ENCODE measurements at places on chromosomes 5 and 9.

- no peak for DNase-seq
Measured at GRCh38 chr9:135296735-135297455, 182.7 kb upstream of the PPP1R26 start.

DNA sequence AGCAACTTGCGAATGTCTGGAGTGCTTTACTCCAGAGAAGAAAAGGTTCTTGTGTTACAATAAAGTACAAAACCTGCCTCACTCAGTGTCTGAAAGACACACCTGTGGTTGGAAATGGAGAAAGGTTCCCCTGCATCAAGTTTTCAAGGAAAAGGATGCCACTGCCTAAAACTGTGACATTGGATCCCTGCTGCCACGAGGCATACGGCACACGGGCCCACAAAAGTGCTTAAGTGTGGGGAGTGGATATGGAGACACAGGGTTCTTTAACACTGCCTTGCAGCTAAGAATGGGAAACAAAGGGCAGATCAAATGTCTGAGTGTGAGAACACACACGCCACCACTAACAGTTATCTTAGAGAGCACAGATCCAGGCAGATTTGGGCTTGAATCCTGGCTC lies 75.0 kb downstream of the NIPSNAP3B start:
- no peak for DNase-seq

GRCh38 chr5:32233220-32233695 lies 59.1 kb upstream of the GOLPH3 start:
- no peak for DNase-seq

DNA sequence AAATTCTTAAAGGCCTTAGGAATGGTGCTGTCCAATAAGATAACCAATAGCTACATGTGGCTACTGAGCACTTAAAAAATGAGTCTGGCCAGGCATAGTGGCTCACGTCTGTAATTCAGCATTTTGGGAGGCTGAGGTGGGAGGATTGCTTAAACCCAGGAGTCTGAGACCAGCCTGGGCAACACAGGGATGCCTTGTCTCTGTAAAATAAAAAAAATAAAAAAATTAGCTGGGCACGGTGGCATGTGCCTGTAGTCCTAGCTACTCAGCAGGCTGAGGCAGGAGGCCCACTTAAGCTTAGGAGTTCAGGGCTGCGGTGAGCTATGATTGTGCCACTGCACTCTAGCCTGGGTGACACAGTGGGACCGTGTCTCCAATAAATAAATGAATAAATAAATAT lies 1.3 kb upstream of the SLC22A5 start:
- no peak for DNase-seq

GRCh38 chr5:40572937-40573336 lies 106.8 kb upstream of the PTGER4 start:
- peak; percentile 57 for DNase-seq

- no peak for DNase-seq
Measured at GRCh38 chr5:33984671-33985124, at the start of gene SLC45A2. SLC45A2 (minus strand) TSS chr5:33984693; CDS start chr5:33984583, 110 bp downstream.

GRCh38 chr5:52881468-52881867 lies 93.8 kb downstream of the ITGA1 start:
- DNase-seq, result no peak

DNA sequence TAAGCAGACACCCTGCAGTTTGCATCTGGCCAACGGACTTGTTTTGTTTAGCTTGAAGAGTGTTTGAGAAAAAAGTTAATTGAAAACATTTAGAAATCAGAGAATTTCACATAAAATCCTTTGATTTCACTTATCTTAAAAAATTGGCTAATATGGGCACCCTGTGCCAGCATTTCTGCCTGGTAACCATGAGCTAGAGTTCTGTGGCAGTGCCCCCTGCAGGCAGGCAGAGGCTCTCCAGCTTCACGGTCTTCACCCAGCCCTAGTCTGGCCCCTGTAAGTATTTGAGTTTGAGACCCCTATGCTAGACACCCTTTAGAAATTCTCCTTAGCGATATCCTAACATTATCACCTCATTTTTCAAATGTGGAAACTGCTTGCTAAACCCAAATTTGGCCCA lies 18.8 kb upstream of the FANCC start:
- no peak for DNase-seq

GRCh38 chr9:89801742-89802670 lies 197.2 kb downstream of the GADD45G start:
- no peak for DNase-seq

GRCh38 chr9:101465326-101465915 lies 29.8 kb upstream of the ALDOB start:
- peak; percentile 67 for DNase-seq

DNA sequence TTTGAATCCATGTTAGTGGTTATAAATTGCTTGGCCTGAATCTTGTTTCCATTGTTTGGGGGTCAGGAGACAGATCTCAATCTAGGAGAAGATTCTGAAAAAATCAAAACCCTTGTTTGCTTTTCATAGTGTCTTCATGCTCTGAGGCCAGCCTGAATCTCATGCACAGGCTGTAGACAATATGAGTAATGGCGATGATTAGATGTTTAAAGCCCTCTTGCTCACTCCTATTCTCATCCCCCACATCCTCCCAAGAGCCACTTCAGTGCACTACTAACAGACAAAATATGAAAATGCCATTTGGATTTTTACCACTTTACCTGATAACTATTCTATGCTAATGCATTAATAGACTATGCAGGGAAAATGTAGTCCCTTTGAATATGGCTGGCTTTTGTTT lies 129.4 kb downstream of the NUDT12 start:
- peak; percentile 52 for DNase-seq

DNA sequence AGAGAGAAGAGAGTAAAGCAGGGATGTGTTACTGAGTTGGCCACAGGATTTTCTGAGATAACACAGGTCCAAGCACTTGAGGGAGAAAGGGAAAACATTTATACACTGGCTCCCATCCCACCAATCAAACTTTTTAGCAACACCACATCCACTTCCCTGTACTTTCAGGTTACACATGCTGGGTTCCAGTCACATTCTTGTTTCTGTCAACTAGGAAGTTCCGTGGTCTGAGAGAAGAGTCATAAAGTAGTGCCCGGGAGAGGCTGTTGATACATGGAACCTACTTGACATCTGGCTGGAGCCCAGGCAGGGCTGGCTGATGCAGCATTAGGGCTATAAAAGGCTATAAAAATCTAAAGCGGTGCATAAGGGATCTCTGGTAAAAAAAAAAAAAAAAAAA lies 473.9 kb upstream of the COX7C start:
- DNase-seq, result no peak

All from GM03348 (cell line).